Esophagus squamous epithelium (tissue), 5 donors: ENCODE measurements at places on chromosomes 7 and 10. TPM values are rescaled to one million over a fixed set of nuclear protein-coding genes. Genes with fewer than 3 reads are reported as not detected.

- no peak for DNase-seq
- H3K4me3 ChIP-seq, result no peak overlapping the region
- H3K36me3 ChIP-seq, result no peaks in the 10 kb centered on the region
- peak overlapping the region; percentile 17 for H3K27ac ChIP-seq
- H3K27me3 ChIP-seq, result no peaks in the 10 kb centered on the region
Observed at GRCh38 chr10:26779176-26779860, 81.4 kb downstream of the ABI1 start.

The RSPH10B2 gene
- total RNA-seq, result not detected

The KNDC1 gene
- 0.64 TPM for total RNA-seq

- no peaks in the 10 kb centered on the region for H3K36me3 ChIP-seq
- no peaks in the 10 kb centered on the region for H3K27me3 ChIP-seq
- no peak overlapping the region for H3K4me3 ChIP-seq
Observed at GRCh38 chr10:119268871-119269506, 61.6 kb downstream of the GRK5 start.

The MEST gene
- total RNA-seq, result 7.8 TPM
